NCI-H187 (cell line): ENCODE measurements at places on chromosomes 12 and 14.
A peak's percentile ranks its signal among the peaks of the same experiment; 100 is the strongest.

- no peak for DNase-seq
Measured at GRCh38 chr14:51167587-51168214, 72.3 kb upstream of the TMX1 start.

DNA sequence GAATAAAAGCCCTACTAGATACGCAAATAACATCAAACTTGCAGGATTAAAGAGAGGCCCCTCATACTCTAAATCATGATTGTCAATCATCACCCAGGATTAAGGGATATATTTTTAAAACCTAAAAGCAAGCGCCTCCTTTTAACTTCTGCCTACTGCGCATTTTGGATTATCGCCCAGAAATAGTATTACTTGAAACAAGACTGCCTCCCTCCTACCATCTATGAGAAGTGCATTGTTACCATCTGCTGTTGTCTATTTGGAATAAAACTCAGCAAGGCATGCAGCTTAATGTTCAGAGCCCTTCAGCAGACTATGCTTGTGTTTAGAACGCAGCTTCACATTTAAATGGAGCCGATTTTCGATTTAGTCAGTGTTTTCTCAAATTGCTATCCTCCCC is 79.6 kb downstream of the EXOC5 start:
- no peak for DNase-seq

DNA sequence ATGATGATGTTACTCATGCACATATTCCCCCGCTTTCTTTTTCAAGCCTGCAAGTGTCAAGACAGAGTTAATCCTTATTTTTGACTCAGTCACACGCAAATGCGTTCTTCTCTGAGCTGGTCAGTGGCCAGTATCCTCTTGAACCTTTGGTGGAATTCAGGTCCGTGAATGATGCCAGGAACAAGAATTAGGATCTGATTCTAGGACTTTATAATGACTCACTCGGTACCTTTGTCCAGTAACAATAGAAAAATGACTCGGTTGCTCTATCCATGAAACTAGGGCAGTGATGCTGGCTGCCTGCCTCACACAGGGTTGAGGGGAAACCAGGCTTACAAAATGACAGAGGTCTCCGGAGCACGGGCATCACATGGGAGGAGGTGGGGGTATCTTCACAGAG is 185.8 kb upstream of the NUDT4 start:
- DNase-seq, result no peak

GRCh38 chr12:54419088-54419887 is at the start of gene ITGA5:
ITGA5 (minus strand) TSS chr12:54419266; CDS start chr12:54419198, 68 bp downstream.
- DNase-seq, result no peak

DNA sequence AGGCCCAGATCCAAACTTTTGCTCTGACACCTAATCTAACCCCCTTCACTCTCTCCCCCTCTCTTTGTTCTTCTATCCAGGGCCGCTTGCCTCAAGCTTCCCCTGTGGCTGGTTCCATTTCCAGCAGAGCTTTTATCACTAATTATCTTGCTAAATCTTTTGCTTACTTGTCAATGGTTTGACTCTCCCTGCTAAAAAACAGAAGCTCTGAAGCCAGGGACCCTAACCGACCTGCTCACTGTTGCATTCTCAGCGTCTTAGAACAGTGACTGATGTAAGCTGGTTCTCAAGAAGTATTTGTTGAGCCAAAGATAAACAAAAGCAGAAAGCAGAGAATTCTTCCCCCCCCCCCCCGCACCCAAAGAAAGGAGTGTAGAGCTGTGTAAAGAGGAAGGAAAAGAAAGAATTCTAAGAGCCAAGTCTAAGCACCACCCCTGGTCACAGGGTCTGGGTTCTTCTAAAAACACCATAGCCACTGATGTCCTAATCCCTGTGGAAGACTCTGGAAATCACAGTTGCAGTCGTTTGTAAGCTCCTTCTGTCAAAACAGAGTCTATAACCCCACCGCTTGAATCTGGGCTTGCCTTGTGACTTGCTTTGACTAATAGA is 385.8 kb downstream of the MED13L start:
- DNase-seq, result no peak

- no peak for DNase-seq
Measured at GRCh38 chr12:103540319-103540718, 44.6 kb upstream of the C12orf42 start.

- no peak for DNase-seq
Measured at GRCh38 chr12:2540535-2540941, 254.2 kb upstream of the FKBP4 start.

DNA sequence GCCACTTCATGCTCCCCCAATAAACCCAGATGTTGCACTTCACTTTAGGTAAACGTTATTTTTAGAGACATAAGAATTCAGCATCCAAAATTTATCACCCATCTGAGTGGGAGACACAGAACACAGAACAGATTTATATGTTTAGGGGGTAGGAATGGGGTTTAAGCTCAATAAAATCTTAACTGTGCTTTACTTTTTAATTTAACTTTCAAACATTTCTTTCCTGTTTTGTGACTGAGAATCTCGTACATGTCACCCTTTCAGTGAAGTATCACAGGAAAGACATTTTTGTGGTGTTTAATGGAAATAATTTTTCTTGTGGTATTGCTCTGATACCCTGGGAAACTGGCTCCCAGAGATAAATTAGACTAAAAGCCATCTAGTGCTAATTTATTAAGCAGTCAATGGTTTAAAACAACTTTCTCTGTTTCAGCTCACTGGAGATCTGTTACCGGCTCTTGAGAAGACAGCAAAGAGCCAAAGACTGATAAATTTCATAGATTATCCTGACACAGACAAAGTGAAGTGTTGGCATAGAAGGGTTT is 148.0 kb upstream of the BMP4 start:
- no peak for DNase-seq

- DNase-seq, result no peak
Measured at GRCh38 chr12:66352197-66352596, 49.9 kb downstream of the HELB start.

DNA sequence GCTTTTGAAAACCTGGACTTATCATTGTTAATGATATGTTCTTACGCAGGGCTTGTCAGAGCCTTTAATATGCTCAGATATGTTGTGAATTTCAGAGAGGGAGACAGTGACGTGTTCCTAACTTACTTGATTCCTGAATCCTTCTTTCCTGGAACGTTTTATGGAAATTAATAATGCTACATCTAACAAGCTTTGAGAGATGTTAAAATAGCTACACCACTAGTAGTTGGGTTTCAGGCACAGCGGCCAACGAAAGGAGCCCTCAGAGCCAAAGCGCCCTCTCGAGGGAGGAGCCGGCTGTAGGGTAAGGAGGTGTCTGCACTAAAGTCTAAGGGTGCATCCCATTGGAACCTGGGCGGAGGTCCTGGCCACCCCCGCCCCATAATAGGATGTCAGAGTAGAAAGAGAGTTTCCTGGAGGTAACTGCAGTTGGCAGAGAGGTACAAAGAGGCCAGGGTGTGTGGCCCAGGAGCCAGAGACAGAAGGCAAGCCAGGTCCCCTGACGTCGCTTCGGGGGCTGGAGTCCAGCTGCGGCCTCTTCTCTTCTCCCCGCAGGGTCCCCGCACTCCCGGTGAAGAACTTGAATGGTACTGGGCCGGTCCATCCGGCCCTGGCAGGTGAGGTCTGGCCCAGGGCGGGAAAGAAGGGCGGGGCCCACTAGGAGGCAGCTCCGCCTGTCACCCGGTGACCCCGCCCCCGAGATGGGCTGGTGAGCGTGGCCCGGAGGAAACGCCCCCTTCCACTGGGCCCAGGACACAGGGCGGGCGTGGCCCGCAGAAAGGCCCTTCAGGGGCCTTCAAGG is 36.3 kb downstream of the DTX1 start:
- peak; percentile 13 for DNase-seq

- no peak for DNase-seq
Measured at GRCh38 chr12:116150001-116150400, 127.5 kb downstream of the MED13L start.

DNA sequence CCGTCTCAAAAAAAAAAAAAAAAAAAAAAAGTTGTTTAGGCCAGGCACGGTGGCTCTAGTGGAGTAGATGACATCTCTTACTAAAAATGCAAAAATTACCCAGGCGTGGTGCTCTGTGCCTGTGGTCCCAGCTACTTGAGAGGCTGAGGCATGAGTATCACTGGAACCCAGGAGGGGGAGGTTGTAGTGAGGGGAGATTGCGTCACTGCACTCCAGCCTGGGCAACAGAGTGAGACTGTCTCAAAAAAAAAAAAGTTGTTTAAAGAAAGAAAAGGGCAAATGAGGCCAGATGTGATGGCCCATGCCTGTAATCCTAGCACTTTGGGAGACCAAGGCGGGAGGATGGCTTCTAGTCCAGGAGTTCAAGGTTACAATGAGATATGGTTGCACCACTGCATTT is 36.6 kb upstream of the SPPL3 start:
- no peak for DNase-seq

- no peak for DNase-seq
Measured at GRCh38 chr12:32107359-32108267, 966 bp downstream of the BICD1 start.

GRCh38 chr12:86712425-86712843 is 456.2 kb upstream of the MGAT4C start:
- DNase-seq, result no peak

GRCh38 chr12:101594700-101595099 is at the start of gene MYBPC1:
MYBPC1 (plus strand) TSS chr12:101594971; CDS start chr12:101595071, 100 bp downstream.
- DNase-seq, result no peak

GRCh38 chr14:92613008-92613658 is 99.6 kb downstream of the RIN3 start:
- no peak for DNase-seq

- DNase-seq, result no peak
Measured at GRCh38 chr12:123076604-123077297, 74.1 kb downstream of the PITPNM2 start.

DNA sequence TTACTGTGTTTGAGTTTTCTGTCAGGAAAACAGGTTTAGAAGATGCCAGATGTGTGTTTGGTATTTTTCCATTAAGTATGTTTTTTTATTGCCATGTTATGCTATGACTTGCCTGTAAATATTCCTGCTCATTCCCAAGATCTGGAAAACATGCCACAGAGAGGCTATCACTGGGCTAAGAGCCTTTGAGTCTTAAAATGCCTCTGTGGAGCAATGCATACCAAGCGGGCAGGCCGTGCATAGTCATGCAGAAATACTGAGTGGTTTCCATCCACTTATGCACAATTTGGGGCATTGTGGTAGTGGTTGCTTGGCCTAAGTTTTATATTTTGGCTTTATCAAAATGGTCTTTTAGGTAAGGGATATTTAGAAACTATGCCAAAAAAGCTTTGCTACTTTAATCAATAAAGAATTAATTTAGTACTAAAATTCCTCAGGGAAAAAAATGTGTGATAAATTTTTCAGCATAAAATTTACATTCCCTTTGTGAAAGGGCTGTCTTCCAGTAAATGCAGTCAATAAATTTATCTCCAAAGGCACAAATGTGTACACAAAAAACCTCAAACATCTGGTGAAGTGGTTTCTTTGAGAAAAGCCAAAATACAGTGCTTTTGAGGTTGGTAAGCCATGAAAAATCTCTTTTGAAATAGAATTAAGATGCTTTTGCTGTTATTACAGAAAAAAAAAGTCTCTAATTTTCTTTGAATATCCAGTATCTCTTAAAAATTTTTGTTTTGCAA is 341.3 kb upstream of the FBXO33 start:
- no peak for DNase-seq

- no peak for DNase-seq
Measured at GRCh38 chr14:54316652-54317051, 80.2 kb upstream of the CDKN3 start.

DNA sequence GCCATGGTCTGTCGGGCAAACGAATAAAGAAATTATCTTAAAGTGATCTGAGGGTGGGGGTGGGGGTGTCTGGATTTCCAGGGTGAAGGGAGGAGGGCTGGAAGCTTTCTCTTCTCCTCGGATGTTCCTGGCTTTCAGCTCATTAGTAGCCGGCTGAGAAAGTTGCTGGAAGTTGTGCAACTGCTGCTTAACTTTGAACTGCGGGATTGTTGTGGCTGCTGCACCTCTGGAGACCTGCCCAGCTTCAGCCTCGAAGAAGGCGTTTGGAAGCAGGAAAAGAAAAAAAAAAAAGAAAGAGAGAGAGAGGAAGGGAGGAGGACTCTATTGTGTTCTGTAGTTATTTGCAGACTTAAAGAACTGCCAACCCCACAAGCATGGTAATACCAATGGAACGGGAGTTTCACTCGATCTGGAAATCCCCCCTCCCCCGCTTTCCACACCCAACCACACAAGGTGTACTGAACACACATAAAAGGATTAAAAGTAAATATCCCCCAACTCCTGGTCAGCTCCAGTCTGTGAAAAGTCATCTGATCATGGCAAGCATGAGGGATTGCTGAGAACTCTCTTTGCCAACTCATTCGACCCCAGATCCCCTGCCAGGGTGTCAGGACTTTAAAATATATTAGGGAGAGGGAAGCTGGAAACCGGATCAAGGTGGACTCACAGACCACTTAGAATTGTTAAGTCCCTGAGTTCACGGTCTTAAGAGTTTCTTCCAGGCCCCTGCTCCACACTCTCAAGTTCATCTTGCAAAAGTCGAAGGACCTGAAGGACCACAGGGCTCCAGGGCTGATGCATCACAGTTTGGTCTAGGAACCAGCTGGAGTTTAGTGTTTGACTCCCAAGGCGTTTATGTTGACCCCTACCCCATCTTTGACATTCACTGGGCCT is at the start of gene RASSF9:
Gene RASSF9 (minus strand): TSS at position 213 of the 894 bp plus-strand sequence. CDS start 208 bp downstream, at position 5.
- DNase-seq, result no peak

- DNase-seq, result no peak
Measured at GRCh38 chr12:109800536-109800935, 32.7 kb downstream of the TRPV4 start.

DNA sequence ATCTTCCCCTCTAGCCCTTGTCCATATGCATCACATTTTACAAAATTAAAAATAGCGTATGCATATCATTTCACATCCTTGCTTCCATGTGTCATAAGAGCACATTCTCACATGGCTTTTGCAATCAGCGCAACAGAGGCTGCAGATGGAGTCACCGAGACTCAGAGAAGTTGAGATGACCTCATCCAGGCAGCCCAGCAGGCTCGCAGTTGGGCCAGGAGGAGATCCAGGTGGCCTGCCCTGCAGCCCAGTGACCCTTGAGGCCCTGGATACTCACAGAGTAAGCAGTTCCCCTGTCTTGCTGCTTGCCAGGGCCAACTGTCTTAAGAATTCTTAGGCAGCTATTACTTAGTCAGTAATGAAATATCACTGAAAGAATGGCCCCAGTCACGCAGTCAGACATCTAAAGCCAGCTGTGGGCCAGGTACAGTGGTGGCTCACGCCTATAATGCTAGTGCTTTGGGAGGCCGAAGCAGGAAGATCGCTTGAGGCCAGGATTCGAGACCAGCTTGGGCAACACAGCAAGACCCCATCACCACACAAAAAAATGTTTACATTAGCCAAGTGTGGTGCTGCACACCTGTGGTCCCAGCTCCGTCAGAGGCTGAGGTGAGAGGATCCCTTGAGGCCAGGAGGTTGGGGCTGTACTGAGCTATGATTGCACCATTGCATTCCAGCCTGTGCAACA is 9.1 kb downstream of the CAMKK2 start:
- no peak for DNase-seq

DNA sequence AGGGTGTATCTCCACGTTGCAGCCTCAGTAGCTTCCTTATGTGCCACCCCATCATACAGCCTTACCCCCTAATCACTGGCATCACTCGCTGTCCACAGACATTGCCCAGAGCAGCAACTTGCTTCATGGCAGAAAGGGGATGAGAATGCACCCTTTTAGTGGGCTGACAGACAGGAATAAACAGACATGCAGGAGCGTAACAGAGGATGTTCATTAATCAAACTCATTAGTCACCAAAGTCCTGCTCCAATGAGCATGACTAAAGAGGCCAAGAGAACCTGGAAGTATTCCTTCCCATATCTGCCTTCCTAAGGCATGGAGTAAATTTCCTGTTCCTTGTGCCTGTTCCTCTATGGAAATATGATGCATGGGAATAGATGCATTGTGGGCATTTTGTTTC is 197.0 kb downstream of the PHLDA1 start:
- no peak for DNase-seq

GRCh38 chr12:49487605-49488004 is 51.2 kb upstream of the KCNH3 start:
- no peak for DNase-seq
